PC-9 (cell line): ENCODE measurements at places on chromosomes 3 and 15.

DNA sequence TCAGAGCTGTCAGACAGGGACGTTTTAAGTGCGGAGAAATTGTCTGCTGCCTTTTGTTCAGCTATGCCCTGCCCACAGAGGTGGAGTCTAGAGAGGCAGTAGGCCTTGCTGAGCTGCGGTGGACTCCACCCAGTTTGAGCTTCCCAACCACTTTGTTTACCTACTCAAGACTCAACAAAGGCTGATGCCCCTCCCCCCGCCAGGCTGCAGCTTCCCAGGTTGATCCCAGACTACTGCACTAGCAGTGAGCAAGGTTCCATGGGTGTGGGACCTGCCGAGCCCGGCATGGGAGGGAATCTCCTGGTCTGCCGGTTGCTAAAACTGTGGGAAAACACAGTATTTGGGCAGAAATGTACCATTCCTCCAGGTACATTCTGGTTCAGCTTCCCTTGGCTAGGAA lies 282.1 kb downstream of the VGLL3 start:
- DNase-seq = no peak

- peak; percentile 92 for DNase-seq
Measured at GRCh38 chr3:14143271-14144225, 18.7 kb downstream of the TMEM43 start.

DNA sequence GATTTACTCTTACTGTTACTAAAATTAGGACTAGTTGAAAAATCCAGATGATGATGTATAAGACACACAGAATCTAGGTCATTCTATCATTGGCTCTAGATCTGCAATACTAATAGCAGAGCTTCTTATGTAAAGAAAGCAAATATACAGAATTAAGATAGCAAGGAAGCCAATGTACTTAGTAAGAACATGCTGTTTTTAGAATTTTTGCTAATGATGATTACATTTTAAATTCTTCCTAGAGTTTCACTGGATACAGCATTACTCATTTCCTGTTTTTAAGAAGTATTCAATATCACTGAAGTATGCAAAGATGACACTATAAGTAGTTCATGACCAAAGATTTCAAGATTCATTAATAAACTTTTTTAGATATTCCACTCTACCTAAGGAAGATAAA lies 60.7 kb downstream of the CFAP20DC start:
- DNase-seq = no peak

DNA sequence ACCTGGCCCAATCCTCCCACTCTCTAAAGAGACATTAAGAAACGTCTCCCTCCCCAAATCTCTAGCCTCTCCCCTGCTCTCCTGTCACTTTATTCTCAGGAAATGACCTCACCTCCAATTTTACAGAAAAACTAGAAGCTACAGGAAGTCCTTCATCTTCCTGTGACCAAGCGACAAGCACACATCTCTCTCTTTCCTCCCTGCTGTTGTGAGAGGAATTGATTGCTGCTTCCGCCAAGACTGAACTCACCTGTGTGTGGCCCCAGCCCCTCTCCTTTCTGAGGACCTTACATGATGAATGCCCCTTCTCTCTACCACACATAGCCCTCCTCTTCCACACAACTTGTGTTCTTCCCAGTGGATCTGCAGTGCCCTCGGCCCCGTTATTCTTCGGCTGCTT lies 18.2 kb downstream of the DNAJB8 start:
- no peak for DNase-seq

DNA sequence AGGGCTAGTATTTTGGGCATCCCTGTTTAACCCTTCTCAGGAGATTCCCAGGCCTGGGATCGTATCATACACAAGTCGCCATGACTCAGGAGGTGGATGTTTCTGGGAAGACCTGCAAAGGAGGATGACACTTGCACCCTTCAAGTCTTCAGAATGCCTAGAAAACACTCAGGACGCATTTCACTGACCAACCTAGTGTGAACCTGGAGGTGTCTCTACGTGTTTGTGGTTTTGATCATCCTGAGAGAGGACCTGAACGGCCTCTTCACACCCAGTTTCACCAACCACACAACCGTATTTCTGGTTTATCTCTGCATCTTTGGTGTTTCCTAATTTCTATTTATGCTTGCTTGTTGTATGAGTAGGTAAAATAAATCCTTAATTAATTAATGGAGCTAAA lies 2.8 kb upstream of the CLDND1 start:
- no peak for DNase-seq
